ENCODE measurements at places on chromosomes 2 and 18.

- H3K27me3 ChIP-seq, result no peaks in the 10 kb centered on the region
- H3K36me3 ChIP-seq, result peaks cover 4% of the 10 kb centered on the region
- no peak overlapping the region for H3K27ac ChIP-seq
- peaks cover 51% of the 10 kb centered on the region for H3K4me1 ChIP-seq
Observed at GRCh38 chr2:25328152-25329085, 13.3 kb downstream of the DNMT3A start.

GRCh38 chr2:151029406-151030157 lies 232.1 kb downstream of the RBM43 start:
- no peak for DNase-seq
- no peaks in the 10 kb centered on the region for H3K27me3 ChIP-seq
- H3K4me1 ChIP-seq, result peaks cover 17% of the 10 kb centered on the region
- no peak overlapping the region for H3K27ac ChIP-seq

DNA sequence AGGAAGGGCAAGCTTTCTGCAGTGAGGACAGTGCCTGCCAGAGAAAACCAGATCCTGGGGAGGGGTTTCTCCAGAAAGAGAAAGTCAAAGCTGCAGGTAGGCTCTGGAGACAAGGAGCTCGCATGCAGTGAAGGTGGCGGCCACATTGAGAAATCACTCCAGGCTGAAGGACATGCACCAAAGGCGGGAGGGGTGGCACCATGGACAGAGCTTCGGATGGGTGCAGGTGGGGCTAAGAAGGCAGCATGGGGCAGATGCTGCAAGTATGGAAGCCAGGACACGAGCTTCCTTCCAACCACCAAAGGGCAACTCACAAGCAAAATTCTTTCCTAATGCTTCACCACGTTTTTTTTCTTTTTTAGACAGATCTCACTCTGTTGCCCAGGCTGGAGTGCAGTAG lies 104.4 kb upstream of the SLC35G4 start:
- no peak overlapping the region for H3K27ac ChIP-seq
- no peaks in the 10 kb centered on the region for H3K27me3 ChIP-seq
- no peaks in the 10 kb centered on the region for H3K4me1 ChIP-seq
- no peak overlapping the region for H3K4me3 ChIP-seq
- no peaks in the 10 kb centered on the region for H3K36me3 ChIP-seq
- no peak for DNase-seq

GRCh38 chr2:43328133-43328532 lies 101.7 kb upstream of the ZFP36L2 start:
- H3K36me3 ChIP-seq, result no peaks in the 10 kb centered on the region
- H3K4me3 ChIP-seq, result no peak overlapping the region
- H3K27me3 ChIP-seq, result no peaks in the 10 kb centered on the region

DNA sequence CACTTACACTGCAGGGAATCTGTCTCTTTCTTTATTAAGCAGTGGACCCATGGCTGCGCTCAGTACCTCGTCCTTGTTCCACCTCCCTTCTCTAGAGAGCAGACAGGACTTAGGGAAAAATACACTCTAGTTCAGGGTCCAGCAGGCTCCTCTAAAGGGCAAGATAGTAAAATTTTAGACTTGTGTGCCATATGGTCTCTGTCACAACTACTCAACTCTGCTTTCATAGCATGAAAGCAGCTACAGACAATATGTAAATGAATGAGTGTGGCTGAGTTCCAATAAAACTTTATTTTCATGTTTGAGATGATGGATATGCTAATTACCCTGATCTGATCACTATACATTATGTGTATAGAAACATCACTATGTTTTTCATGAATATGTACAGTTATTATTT lies 163.1 kb downstream of the BABAM2 start:
- no peaks in the 10 kb centered on the region for H3K27me3 ChIP-seq
- no peak overlapping the region for H3K27ac ChIP-seq
- no peak for DNase-seq

DNA sequence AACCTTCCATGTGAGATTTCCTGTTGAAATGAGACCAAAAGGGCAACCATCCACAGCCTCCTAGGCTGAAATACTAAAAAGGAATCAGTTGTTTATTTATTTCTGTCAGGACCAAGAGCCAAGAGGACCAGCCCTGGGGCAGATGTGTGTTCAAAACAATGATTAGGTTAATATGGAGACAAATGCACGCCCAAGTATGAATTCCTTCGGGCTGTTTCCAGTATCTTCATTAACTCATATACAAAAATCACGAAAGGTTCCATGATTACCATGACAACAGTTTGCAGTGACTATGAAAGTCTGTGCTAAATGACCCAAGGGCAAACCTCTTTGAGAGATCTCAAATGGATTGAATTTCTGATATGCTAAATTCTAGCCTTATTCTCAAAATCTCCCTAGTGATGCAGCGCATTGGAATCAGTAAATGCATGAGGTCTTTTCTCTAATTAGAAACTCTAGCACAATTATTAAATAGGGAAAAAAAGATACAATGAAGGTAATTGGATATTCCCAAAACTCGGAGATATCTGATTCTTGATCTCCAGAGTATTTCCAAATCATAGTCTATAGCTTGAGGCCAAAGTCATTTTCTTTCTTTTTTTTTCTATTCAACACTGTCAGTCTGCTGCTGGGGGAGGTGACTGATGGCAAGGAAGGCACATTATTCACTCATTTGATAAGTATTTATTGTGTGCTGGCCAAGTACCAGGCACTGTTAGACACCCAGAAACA lies 35.6 kb downstream of the VIT start:
- H3K27ac ChIP-seq, result no peak overlapping the region
- no peak for DNase-seq
- no peaks in the 10 kb centered on the region for H3K27me3 ChIP-seq
- no peak overlapping the region for H3K4me3 ChIP-seq

DNA sequence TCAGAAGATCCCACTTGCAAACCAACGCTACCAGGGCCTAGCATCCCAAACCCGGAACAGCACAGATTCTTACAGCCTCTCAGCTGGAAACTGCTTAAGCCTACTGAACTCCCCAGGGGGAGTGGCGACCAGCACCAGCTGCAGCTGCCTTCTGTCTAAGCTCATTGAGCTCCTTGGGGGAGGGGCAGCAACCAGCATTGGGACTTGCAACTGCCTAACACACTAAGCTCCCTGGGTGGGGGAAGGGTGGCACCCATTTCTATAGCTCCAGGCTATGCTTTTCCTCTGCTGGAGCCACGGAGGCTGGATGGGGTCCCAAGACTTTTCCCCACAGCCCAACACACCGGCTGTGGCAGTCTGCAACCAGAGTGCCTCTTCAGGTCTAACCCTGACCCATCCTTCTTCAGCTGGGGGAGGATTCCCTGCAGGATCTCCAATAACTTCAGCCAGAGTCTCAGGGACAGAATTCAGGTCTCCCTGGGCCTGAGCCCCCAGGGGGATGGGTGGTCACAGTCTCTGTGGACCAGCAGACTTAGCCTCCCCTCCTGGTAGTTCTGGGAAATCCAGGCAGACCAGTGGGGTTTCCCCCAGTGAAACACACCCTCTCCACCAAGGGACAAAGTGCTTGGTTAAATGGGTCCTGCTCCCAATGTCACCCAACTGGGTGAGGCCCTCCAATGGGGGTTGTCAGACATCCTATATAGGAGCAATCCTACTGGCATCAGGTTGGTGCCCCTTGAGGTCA lies 45.9 kb upstream of the ITGA4 start:
- H3K27me3 ChIP-seq, result no peaks in the 10 kb centered on the region
- H3K4me1 ChIP-seq, result no peaks in the 10 kb centered on the region
- no peak overlapping the region for H3K27ac ChIP-seq
- H3K36me3 ChIP-seq, result no peaks in the 10 kb centered on the region

GRCh38 chr2:222303045-222303827 lies 4.4 kb upstream of the PAX3 start:
- H3K27me3 ChIP-seq, result peaks cover 100% of the 10 kb centered on the region
- peaks cover 64% of the 10 kb centered on the region for H3K4me1 ChIP-seq
- no peaks in the 10 kb centered on the region for H3K36me3 ChIP-seq
- H3K4me3 ChIP-seq, result no peak overlapping the region
- DNase-seq, result no peak

GRCh38 chr18:35497027-35497369 lies 762 bp downstream of the INO80C start:
- no peak for DNase-seq
- H3K27ac ChIP-seq, result peak overlapping the region; percentile 98
- no peaks in the 10 kb centered on the region for H3K27me3 ChIP-seq
- peaks cover 31% of the 10 kb centered on the region for H3K4me1 ChIP-seq
- no peaks in the 10 kb centered on the region for H3K36me3 ChIP-seq

Measured in suprapubic skin (tissue), 4 donors.